ENCODE measurements at places on chromosomes 3 and 15.

DNA sequence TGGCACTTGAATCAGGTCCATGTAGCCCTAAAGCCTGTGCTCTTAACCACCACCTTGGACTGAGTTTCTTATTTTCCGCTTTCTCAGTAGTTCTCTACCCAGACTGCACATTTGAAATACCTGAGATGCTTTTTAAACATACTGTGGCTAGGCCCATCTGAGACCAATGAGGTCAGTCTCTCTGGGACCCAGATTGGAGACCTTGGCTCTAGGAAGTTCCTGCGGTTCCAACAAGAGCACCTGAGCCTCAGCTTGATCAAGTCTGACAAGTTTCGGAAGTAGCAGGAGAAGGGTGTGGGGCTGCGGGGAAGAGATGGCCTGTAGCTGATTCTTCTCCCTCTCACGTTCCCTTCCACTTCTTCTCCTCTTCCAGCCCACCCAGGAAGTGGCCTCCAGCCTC, 11.5 kb upstream of the TSEN2 start:
- DNase-seq = no peak

DNA sequence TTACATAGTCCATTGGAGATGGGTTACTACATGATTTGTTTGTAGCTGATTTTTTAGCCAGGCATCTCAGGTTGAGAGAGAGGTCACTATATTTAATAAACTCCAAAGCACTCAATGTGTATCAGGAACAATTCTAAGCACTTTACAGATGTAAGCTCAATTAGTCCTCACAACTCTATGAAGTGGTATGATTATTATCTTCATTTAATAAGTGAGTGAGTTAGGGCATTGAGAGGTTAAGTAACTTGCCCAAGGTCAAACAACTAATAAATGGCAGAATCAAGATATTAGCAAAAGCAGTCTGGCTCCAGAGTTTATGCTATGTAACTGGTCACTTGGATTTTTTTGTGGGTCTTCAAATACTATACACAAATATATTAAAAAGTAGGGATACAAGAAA, 56.3 kb upstream of the ABI3BP start:
- DNase-seq = no peak

GRCh38 chr15:45635191-45635638, 386 bp downstream of the SQOR start:
- no peak for DNase-seq

DNA sequence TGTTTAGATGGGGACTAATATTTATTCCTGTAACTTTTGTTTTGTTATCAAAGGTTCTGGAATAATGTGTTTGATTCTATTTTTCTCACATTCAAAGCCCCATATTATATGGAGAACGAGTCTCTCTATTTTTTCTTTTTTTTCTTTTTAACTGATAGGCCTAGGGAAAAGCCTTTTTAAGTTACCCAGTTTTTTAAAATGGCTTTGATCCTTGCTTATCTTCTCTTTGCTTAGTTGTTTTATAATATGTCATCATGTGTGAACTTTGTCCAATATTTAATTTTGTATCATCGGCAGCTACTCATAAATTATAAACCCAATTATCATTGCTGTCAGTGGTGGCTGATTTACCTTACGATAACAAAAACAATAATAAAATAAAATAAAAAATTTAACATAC, 610.3 kb upstream of the BCHE start:
- no peak for DNase-seq

DNA sequence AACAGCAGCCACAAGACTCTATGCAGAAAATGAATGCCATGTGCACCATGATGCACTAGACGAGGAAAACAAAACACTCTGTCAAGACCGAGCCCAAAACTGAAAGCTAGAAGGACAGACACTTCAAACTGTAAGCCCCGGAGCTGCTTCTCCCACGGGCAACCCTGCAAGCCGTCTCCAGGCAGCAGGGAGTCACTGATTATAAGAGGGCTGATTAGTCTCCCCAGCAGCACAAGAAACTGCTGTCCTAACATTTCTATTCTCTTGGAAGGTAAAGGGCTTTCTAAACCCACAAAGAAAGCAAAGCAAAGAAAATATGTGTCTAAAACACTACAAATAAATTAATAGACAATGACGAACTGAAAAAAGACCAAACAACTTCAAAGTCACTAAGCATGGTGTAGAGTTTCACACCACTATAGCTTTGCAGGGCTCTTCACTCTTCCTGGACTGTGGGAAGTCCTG, 15.5 kb downstream of the TBC1D2B start:
- no peak for DNase-seq

DNA sequence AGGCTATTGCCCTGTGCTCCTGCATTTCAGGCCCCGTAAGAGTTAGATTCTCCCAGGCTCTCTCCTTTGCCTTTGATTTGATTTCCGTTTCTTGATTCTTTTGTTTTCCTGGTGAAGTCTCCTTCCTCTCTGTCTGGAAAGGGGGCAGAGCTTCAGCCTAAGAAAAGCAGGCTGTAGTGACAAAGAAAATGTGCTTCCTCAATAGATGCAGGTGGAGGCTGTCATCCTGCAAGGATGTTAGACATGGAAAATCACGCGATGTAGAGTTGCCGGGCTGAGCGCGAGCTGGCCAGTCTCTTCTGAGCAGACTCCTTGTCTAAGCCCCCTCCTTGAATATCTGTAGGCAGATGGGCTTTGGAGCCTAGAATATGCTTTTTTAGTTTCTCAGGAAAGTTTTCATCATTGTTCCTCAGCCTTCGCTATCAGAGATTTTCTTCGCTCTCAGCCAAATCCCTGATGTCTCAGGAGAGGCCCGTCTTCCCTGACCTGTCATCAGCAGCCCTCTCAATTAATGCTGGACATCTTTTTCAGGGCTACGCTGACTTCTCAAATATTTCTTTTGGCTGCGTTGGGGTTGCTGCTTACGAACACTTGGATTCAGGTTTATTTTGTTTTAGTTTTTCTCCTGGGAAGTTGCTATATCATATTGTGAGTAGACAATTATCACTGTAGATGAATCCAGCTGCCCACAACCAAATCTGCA, 163.6 kb downstream of the ITPR1 start:
- DNase-seq = no peak

DNA sequence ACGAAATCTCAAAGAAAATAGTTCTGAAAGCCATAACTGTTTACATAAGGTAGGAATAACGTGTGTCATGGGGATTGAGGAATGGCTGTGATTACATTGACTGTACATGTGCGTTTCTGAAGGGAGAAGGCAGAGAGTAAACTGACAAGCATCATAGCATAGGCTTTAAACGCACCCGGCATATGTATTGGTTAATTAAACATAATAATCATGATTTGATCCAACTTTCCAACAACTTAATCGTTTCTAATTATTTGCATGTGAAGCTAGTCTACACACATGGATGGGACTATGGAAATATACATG, 3.3 kb downstream of the TMEM108 start:
- DNase-seq = no peak

DNA sequence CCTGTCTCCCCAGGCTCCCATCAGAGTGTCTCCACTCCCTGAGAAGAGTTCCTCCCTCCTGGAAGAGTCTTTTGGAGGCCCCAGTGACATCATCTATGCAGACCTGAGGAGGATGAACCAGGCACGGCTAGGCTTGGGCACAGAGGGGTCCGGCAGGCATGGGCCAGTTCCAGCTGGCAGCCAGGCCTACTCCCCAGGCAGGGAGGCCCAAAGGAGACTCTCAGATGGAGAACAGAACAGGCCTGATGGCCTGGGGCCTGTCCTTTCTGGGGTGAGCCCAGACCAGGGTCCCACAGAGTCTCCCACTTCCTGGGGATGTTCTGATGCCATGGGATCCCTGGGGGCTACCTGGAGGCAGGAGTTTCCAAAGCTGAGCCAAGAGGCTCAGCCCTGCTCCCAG, 8.5 kb downstream of the SH2D7 start:
- DNase-seq = no peak

GRCh38 chr3:62632510-62633294, 242.5 kb downstream of the CADPS start:
- no peak for DNase-seq

DNA sequence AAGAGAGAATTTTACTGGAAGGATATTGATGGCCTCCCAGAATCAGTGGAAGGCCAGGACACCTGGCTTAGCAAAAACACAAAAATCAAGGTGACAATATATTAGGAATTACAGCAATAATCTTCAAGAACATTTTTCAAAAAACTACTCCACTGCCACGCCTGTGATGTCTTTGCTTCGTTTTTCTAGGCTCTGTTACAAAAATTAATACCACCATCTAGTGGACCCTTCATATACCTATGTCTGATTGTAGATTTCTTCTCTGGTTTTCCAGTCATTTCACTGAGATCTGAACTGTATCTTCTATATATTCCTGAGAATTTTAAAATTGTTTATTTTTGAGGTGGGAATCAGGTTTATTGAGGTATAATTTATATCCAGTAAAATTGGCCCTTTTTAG, 5.6 kb upstream of the SLC33A1 start:
- DNase-seq = no peak

DNA sequence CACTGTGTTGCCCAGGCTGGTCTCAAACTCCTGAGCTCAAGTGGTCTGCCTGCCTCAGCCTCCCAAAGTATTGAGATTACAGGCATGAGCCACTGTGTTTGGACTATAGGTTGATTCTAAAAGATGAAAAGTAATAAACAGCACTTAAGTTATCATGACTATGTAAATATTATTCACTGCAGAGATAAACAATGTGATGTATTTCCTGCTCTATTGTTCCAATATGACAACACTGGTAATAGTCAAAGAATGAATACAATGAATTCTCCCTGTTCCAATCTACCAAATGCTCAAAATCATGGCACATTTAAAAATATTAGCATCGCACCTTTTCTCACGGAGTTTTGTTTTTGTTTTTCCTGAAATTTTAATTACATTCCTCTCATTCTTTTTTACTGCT, 36.8 kb upstream of the TBL1XR1 start:
- no peak for DNase-seq

GRCh38 chr15:59296181-59296617, 76.5 kb downstream of the MYO1E start:
- DNase-seq = peak; percentile 83

DNA sequence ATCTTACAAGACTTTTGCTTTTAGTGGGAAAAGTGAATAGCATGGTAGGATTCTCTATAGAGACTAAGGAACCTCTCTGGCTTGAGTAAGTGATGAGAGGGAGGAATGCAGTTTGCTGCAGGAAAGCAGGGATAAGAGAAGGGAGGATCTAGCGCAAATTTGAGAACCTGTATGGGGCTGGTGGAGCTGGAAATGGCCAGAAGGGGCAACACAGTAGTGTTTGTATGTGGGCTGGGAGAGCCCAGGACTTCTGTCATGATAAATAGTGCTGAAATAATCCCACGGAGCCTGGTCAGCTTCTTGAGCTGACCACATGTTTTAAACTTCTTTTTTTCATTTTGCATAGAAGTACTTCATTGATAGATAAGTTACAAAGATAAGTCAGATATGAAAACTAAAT, 11.2 kb upstream of the SHC4 start:
- DNase-seq = no peak

DNA sequence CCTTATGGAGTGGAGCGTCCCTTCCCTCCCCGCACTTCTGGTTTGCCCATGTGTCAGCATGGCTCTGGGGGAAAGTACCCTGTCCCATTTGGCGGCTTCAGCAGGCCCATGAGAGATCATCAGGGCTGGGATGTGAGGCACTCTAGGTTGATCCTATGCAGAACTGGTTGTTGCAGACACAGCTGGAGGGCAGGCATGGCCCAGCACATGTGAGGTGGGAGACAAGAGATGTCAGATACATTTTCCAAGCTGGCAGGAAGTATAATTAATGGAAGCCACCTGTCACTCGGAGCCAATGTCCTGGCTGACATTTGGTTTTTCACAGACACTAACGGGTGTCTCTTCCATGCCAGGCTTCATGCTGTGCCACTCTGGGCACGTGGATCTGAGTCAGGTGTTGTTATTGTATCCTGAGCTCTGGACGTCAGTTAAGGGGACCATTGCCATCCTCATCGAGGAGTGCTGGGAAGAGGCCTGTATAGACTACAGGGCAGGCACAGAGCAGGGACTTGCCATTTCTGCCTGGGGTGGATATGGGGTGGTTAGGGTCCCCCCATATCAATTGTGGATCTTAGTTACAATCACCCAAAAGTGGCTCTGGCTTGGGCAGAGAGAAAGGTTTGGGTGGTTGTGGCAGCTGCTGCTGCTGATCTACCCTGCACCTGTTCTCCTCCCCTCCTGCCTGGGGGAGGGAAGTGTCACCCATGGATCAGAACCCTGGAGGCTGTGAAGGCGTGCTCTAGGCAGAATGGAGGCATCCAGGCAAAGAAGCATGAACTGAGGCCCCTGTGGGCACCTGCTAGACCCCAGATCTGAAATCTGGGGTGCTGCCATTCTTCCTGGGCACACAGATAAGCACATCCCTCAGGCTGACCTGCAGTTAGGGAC, 140.7 kb downstream of the FBLN2 start:
- DNase-seq = no peak

- peak; percentile 44 for DNase-seq
Observed at GRCh38 chr15:34644061-34644460, 60.6 kb upstream of the GOLGA8B start.

DNA sequence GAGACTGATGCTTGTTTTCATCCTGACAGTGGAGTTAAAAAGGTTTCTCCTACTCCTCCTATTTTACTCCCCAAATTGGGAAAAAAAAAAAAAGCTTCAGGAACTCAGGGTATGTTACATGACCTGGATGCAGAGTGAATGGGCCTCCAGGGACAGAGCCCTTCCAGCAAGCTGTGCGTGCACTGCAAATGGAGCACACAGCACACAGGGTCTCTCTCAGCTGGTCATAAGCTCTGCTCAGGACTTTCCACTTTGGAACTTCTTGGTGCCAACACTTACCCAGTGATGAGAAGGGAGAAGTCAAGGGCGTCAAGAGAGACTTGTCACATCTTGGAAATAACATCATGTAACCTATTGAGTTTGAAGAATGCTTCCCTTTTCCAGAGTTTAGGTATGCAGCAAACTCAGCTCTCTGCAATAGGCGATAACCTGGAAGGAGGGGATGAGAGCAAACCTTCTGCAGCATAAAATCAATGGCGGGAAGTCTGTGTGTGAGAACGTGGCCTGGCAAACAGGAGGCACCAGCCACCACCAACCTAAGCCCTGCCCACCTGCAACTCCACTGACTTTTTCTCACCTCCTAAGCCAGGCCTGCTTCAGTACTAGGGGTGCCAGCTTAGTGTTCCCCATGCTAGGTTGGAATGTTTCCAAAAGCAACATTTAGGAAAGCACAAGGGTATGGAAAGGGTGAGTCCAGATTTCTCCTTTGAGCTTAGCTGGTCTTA, 39.8 kb downstream of the MYZAP start:
- DNase-seq = no peak

DNA sequence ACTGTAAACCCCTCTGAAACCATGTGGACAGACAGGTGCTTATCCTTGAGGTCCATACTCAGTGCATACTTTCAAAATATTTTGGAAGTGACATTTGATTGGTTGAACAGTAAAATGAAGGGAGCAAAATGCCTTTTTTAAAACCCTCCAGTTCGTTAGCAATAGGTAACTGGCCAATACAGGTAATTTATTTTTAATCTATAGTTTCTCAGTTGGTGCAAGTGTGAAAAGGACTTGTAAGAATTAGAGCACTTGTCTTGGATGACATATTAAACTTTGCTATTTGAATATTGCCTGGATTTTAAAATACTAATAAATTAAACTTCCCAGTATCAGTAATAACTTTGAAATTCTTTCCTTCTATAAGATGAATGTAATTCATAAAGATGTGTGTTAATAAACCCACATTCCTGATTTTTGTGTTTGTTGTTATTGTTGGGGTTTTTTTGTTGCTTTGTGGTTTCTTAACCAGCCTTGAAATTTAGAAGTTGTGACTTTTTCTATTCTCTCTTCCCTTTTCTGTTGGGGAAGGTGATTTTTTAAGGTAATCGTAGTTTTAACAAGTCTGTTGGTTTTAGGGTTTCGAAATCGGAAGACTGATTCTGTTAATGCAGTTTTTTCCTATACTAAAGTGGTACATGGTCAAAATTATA, 90.0 kb downstream of the STT3B start:
- DNase-seq = no peak

- DNase-seq = no peak
Observed at GRCh38 chr3:150748684-150749047, 14.3 kb downstream of the SIAH2 start.
